Stimulated activated CD4-positive, alpha-beta T cell treated with anti-CD3 and anti-CD28 coated beads, Interleukin-1b, Interleukin-23, amount 100 ng/mL, for 48 hours (primary cell): ENCODE measurements at places on chromosomes 3 and 15.
A peak's percentile ranks its signal among the peaks of the same experiment; 100 is the strongest.

DNA sequence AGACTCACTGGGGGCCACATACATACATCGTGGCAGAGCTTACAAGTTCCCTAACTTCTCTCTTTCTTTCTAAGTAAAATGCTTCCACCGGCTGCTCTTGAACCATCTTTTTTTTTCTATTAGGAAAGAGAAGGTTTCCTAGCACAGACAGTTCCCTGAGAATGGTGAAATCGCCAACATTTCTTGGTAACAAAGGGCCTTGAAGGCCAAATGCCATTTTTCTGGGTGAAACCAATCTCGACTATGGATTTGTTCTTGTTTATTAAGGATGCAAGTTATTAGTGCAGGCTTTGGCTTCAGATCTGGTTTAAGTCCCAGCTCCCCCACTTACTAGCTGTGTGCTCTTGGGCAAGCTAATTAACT is 3.0 kb downstream of the LMCD1 start:
- no peak for DNase-seq

DNA sequence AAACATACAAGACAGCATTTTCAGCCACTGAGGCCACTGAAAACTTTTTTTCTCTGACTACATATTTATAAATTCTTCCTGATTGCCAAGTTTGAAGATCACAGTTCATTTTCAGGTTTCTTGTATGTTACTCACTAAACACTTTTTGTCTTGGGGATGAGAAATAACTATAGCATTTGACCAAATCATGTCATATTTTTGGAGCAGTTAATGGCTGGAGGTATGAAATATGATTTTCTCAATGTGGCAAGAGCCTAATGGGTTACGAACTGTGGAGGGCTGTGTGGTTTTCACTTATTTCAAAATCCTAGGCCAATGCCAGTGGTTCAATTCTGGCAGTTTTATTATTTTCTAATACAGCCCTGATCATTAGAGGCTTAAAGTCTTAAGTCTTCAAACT is 64.4 kb downstream of the USP13 start:
- DNase-seq, result no peak

GRCh38 chr15:33834892-33835743 is 133.2 kb upstream of the CHRM5 start:
- no peak for DNase-seq

DNA sequence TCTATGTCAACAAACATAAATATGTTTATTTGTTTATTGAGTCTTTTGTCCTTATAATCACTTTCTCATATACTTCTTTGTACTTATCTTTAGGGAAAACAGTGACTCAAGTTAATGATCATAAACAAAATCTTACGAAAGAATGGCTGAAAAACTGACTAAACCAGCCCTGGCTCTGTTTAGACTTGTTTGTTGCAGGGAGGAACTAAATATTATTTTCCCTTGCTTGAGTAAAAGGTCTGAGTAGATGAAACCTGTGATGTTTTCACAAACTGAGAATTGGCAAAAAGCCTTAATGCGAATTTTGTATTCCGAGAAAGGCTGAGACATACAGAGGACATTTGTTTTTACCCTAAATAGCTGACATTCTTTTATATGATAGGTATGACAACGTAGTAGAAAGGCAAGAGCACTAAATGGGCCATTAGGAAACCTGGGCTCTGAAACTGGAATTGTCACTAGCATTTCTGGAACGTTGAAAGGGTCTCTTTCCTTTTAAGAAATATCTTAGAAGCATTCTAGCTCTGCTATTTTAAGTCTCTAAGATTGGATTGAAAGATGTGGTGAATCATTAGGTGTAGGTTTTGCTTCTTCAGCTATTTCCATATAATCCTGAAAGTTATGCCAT is 18.2 kb upstream of the CLDN16 start:
- no peak for DNase-seq

GRCh38 chr3:136343873-136344555 is 93.9 kb downstream of the PCCB start:
- no peak for DNase-seq

DNA sequence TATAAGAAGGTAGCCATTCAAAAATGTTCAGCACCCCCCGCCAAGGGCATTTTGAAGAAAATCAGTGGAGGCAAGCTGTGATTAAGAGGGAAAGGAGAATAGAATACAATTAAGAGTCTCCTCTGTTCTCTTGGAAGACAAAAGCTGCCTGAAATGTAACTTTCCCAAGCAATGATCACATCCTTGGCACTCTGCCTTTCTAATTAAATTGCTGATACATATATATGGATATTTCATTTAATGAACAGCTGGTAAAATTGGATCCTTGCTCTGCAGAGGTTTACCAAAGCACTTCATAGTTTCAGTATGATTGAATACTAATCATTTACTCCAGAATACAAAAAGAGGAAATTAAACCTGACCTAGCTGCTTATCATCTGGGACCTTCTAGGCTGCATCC is 10.4 kb downstream of the COL6A6 start:
- DNase-seq, result no peak

DNA sequence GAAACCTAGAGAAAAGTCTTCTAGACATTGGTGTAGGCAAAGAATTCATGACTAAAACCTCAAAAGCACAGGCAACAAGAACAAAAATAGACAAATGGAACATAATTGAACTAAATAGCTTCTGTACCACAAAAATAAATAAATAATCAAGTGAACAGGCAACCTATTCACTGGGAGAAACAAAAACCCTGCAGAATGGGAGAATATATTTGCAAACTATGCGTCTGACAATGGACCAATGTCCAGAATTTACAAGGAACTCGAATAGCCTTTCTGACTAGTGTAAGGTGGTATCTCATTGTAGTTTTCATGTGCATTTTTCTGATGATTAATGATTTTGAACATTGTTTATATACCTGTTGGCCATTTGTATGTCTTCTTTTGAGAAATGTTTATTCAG is 37.0 kb upstream of the GCSAM start:
- no peak for DNase-seq

- DNase-seq, result no peak
These were observed 228.2 kb upstream of the ZPLD1 start for GRCh38 chr3:102206511-102207031.

- no peak for DNase-seq
These were observed 30.4 kb upstream of the OR5K1 start for GRCh38 chr3:98432575-98432974.

DNA sequence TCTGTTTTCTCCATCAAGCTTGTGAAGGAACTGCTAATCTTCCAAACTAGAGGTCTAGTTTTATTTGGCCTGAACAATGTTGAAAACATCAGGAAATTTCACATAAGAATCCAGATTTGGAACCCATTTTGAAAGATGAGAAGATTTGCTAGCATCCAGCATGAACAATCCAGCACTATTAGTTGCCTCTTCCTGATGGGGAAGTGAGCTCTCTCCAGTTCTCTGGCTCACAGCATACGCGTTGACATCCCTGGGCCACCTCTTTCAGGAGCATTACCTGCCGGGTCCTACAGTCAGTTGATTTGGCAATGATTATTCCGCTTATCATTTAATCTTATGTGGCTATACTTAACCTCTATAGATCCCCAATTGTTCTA is 10.9 kb downstream of the GPR87 start:
- DNase-seq, result no peak

DNA sequence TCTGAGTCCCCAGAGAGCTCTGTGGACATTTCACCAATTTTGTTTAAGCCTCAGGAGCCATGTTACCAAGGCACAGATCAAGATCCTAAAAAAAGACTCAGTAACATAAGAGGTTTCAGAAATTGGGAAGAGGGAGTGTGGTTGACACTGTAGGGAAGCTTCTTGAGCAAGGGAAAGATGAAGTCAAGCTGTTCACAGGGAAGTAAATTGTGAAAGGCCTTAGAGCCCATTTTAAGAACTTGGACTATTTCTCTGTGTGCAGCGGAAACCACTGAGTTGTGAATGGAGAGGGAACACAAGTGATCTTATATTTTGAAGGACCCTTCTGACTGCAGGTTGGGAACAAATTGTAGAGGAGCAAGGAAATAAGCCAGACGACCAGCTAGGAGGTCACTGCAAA is 18.7 kb downstream of the BCL2A1 start:
- DNase-seq, result no peak

- DNase-seq, result no peak
These were observed 115.5 kb upstream of the NECTIN3 start for GRCh38 chr3:110956081-110956480.

GRCh38 chr3:16388850-16389441 is 123.9 kb downstream of the OXNAD1 start:
- no peak for DNase-seq

- DNase-seq, result no peak
These were observed 15.0 kb downstream of the FBLN2 start for GRCh38 chr3:13563911-13564310.

DNA sequence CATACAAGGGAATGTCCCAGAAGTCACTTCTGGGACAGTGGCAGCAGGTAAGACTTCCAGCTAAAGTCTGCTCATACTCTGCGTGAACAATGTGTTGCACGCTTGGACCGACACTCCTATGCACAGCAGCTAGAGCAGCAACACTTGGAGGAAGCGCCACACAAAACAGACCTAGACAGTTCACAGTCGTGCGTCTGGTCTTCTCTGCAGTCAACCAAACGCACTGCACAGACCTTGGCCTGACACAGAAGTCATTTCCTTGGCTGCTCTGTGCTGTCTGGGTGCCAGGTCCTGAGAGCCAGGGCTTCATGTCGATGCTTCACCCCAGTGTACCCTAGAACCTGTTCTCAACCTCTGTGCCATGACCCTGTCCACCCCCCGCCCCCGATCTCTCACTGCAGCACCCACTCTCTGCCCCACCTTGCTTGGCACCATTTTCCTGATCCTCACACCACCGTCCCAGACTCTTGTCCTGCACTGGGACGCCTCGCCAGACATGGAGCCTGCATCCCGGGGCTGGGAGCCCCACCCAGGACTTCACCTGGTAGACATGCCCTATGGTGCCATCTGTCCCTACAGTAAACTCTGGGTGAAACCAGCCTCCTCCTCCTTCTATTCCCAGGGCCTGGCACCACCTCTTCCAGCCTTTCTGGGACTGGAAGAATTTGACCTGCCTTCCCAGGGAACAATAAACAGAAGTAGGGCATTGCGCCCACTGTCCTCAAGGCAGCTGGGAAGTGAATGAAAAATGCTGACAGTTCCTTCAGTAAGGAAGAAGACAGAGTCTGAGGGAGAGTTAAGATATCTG is 3.1 kb downstream of the ATP10A start:
- DNase-seq, result peak; percentile 42

DNA sequence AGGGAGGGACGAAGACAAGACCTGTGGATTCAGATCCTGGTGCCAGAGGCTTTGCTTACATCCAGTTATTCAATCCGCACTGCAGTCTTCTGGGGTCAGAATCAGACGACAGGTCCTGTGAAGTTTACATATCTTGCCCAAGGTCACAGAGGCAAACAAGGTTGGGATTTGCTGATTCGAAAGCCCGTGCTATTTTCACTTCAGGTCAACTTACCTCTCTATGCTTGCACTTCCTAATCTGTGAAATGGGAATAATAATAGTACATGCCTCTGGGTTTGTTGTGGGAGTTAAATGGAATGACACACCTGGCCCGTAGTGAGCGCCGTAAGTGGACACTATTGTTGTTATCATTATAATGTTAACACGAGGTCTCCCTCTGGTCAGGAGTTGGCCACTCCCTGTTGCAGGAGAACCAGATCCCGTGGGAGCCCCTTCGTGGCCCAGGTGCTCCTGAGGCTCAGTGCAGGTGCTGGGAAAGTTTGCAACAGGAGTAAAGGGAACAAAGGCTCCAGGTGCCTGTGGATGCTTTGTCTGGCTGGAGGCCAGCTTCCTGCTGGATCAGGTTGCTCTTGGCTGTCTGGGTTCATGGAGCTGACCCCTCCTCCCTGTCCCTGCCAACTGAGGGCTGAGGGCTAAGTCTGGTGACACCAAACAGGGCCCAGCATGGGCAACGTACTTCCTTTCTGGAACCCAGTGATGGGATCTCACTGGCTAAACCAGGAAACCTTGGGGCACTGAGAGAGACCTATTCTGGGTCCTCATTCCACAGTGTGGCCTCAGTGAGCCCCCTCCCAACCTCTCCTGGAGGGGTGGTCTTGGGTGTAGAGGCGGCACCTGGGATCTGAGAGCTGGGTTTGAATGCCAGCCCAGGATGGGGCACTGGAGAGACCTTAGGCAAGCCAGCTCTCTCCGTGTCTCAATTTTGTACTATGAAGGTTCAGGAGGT is 40.1 kb upstream of the SEMA4B start:
- no peak for DNase-seq

GRCh38 chr3:99659951-99660350 is 21.6 kb downstream of the COL8A1 start:
- DNase-seq, result no peak

DNA sequence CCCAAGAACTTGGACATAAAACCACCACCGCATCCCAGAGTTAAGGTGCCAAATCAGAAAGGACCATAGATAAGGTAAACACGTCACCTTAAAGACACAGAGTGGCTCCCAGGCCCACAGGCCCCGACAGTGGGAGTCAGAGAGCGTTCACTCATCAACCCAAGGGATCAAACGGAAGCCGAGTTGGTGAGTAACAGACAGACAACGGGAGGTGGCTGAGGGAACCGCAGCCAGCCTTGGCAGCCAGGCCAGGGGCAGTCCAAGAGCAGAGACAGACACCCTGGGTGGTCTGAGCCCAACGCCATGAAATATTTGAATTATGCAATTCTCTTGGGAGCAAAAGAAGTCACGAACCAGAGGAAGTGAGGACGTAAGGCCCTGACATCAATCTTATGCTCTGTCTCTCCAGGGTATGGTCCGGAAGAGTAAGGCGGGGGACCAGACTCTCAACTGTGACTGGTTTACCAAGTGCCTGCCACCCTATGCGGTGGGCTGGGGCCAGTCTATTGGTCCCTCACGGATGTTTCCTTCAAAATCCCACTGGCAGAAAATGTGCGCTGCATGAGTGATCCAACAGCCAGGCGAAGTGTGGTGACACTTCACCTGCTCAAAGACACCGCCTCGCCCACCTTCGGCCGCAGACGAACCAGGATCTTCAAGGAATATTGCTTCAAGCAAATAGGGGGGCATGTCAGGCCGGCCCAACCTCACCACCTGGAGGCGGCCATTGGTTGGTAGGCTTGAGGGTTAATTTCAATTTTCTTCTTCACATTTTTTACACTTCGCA is 34.3 kb downstream of the TMEM44 start:
- no peak for DNase-seq

DNA sequence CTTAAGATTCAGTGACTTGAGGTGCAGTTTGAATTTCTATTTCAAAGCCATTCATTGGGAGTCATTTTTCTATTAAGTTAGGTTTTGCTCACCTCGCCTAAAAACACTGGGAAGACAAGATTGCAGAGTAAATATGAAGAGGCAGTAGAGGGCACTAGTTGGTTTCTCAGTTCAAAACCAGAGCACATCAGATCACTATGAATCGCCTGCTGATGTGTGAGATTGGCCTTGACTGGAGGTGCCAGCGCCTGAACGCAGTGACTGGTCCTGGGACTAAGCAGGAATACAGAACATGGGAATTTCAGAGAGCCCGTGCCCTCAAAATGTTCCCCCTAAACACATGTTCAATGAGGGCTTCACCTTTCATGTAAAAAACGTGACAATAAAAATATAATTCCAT is 229.0 kb downstream of the ITPR1 start:
- no peak for DNase-seq

GRCh38 chr3:65558826-65559225 is 479.9 kb downstream of the MAGI1 start:
- DNase-seq, result no peak

- DNase-seq, result no peak
These were observed 15.7 kb downstream of the CHST13 start for GRCh38 chr3:126539558-126540250.
